Psoas muscle (tissue), 8 donors: ENCODE measurements at places on chromosomes 12 and 14.

DNA sequence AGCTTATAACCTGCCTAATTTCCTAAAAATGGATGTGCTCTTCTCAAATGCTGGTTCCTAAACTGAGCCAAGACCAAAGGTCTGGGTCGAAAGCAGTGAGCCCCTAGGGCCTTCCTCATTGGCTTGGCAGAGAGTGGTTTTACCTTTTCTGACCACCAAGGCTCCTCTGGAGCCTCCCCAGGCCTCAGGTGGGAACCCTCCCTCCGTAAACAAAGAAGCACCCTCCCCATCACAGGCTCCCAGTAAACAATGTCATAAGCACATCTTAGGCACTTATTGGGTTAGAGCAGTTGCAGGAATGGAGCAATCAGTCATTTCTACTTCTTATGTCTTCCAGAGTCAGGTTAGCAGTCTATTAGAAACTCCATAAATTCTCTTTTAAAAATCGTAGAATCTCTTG, 6.0 kb downstream of the CHPT1 start:
- H3K27me3 ChIP-seq = no peaks in the 10 kb centered on the region
- no peaks in the 10 kb centered on the region for H3K36me3 ChIP-seq
- no peak overlapping the region for H3K27ac ChIP-seq
- no peak overlapping the region for H3K4me3 ChIP-seq

- no peak overlapping the region for H3K27ac ChIP-seq
- H3K4me1 ChIP-seq = no peaks in the 10 kb centered on the region
- H3K27me3 ChIP-seq = no peaks in the 10 kb centered on the region
- no peaks in the 10 kb centered on the region for H3K36me3 ChIP-seq
- no peak overlapping the region for H3K4me3 ChIP-seq
Observed at GRCh38 chr12:119308708-119309456, 25.6 kb upstream of the CCDC60 start.

- no peak overlapping the region for H3K27ac ChIP-seq
- no peak overlapping the region for H3K4me3 ChIP-seq
- peaks cover 62% of the 10 kb centered on the region for H3K27me3 ChIP-seq
- H3K4me1 ChIP-seq = no peaks in the 10 kb centered on the region
- no peaks in the 10 kb centered on the region for H3K36me3 ChIP-seq
Observed at GRCh38 chr14:104121142-104121541, 17.2 kb upstream of the KIF26A start.

- no peaks in the 10 kb centered on the region for H3K36me3 ChIP-seq
- H3K27ac ChIP-seq = no peak overlapping the region
- H3K4me1 ChIP-seq = no peaks in the 10 kb centered on the region
- no peaks in the 10 kb centered on the region for H3K27me3 ChIP-seq
- no peak for DNase-seq
Observed at GRCh38 chr12:124661341-124661740, 93.9 kb upstream of the NCOR2 start.

DNA sequence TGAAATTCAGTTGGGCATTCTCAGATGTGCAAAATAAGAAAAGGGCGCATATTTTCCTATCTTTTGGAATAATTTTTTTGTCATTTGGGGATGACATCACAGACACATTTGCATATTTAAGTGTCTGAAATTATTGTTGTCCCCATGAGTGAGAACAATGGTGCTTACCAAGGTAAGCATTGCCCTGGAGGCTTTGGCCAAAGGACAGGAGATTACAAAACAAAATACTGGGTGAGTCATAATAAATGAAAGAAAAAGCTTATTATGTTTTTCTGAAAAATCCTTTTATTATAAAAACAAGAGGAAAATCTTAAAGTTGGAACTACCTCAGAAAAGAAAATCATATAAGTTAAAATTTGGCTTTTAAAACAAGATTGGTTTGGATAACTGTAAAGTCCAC, 254.9 kb downstream of the BTG1 start:
- no peaks in the 10 kb centered on the region for H3K4me1 ChIP-seq
- no peaks in the 10 kb centered on the region for H3K27me3 ChIP-seq
- H3K36me3 ChIP-seq = no peaks in the 10 kb centered on the region
- H3K27ac ChIP-seq = no peak overlapping the region
- DNase-seq = no peak

DNA sequence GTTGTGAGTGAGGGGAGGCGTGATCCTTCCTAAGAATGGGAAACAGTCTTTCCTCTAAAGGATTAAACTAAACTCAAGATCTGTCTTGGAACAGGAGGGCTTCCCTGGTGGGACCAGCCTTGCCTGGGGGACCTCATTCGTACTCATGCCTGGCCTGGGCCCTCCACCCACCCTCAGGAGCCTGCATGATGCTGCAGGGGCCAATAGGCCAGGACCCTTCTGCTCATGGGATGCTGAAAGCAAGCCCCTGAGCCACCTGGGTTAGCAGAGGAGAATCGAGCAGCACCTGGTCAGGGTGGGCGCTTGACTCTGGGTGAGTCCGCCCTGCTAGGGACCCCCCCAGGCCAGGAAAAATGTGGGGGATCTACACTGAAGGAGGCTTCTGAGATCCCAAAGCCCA, 48.3 kb upstream of the FAM181A start:
- no peaks in the 10 kb centered on the region for H3K4me1 ChIP-seq
- no peak for DNase-seq
- H3K27me3 ChIP-seq = peaks cover 4% of the 10 kb centered on the region
- H3K27ac ChIP-seq = no peak overlapping the region

GRCh38 chr12:89366676-89367364, 14.5 kb upstream of the DUSP6 start:
- H3K36me3 ChIP-seq = no peaks in the 10 kb centered on the region
- DNase-seq = no peak
- no peak overlapping the region for H3K27ac ChIP-seq
- H3K4me1 ChIP-seq = peaks cover 4% of the 10 kb centered on the region

GRCh38 chr14:33992274-33993007, 41.6 kb upstream of the EGLN3 start:
- no peak overlapping the region for H3K27ac ChIP-seq
- no peak for DNase-seq
- no peaks in the 10 kb centered on the region for H3K36me3 ChIP-seq
- H3K27me3 ChIP-seq = no peaks in the 10 kb centered on the region
- peaks cover 7% of the 10 kb centered on the region for H3K4me1 ChIP-seq

GRCh38 chr12:119989731-119990381, 820 bp downstream of the BICDL1 start:
- no peak overlapping the region for H3K27ac ChIP-seq
- DNase-seq = peak; percentile 85
- peak overlapping the region; percentile 51 for H3K4me3 ChIP-seq
- peaks cover 5% of the 10 kb centered on the region for H3K27me3 ChIP-seq

GRCh38 chr12:54377797-54378515, 6.6 kb downstream of the ZNF385A start:
- H3K27me3 ChIP-seq = no peaks in the 10 kb centered on the region
- no peak for DNase-seq
- peak overlapping the region; percentile 63 for H3K4me3 ChIP-seq

DNA sequence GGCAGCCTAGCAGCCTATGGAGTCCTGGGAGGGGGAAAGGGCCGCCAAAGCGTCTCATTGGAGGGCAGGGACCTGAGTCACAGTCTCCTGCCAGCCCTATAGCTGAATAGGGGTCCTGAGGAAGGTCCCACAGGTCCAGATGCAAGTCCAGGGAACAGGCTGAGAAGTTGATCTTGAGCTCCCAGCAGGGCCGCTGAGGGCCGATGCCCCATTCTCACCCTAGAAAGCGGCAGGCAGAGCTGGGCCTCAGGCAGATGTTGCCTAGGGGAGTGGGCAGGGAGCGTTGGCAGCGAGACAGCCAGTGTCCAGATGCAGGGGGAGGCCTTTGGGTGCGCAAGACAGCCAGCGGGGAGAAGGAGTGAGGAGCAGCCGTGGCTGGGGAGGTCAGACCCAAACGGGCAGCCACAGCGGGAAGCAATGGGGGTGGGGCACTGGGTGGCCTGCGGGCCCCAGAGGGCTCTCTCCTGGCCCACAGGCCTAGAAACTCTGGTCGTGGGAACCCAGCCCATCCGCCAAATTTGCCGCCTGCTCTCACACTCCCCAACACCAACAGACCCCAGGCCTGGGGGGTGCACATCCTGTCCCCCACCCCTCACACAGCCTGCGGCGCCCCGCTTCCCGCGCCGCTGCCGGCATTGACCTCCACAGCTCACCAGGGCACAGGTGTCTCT, 1.1 kb downstream of the HDAC7 start:
- H3K36me3 ChIP-seq = no peaks in the 10 kb centered on the region
- peak overlapping the region; percentile 91 for H3K27ac ChIP-seq
- no peaks in the 10 kb centered on the region for H3K27me3 ChIP-seq
- peak overlapping the region; percentile 80 for H3K4me3 ChIP-seq

DNA sequence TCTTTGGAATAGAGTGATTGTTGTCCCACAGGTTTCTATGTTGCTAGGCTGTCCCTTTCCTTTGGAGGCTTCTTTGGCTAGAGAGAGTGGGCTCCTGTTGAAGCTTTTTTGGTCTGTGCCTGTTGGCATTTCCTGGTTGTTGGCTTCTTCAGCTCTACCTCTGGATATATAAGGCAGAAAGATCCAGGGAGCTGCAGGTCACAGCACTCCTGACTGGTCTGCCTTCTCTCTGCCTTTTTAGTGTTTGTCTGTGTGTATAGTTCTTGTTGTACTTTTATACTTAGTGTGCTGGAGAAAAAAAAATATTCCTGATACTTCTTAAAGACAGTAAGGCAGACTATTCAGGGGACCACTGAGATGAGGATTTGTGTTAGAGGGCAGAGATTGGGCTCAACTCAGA, 202.7 kb downstream of the FBXL14 start:
- H3K27me3 ChIP-seq = no peaks in the 10 kb centered on the region
- H3K27ac ChIP-seq = no peak overlapping the region
- H3K36me3 ChIP-seq = no peaks in the 10 kb centered on the region
- no peak for DNase-seq
- H3K4me3 ChIP-seq = no peak overlapping the region

DNA sequence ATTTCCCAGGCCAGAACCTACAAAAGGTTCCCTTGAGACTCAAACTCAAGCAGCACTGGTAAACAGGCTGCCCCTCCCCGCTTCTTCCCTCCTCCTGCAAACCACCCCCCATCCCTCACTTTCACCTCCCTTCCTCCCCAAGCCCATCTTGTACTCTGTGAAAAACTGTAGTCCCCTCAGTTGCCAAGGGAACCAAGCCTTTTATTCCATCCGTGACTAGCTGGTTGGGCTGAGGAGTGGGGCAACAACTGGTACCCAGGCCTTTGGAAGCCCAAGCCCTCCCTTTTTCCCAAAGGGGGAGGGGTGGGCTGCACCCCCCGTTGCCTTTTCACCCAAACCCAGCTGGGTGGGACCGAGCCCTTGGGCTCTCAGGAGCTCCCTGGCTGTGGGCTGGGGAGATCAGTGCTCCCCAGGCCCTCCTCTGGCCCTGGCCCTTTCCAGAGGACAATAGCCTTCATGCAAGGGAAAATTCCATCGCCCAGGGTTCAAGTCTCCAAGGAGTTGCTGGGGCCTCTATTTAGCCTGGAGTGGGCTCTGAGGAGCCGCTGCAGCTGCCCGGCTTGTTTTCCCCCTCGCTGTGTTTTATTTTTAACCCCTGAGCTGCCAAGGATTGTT, 61.9 kb downstream of the ZFP36L1 start:
- H3K4me1 ChIP-seq = no peaks in the 10 kb centered on the region
- no peak overlapping the region for H3K4me3 ChIP-seq
- H3K36me3 ChIP-seq = no peaks in the 10 kb centered on the region
- H3K27ac ChIP-seq = no peak overlapping the region
- H3K27me3 ChIP-seq = no peaks in the 10 kb centered on the region

GRCh38 chr12:53757101-53757770, 5.5 kb upstream of the CISTR start:
- peak; percentile 89 for DNase-seq
- H3K4me3 ChIP-seq = peak overlapping the region; percentile 4
- no peaks in the 10 kb centered on the region for H3K4me1 ChIP-seq

DNA sequence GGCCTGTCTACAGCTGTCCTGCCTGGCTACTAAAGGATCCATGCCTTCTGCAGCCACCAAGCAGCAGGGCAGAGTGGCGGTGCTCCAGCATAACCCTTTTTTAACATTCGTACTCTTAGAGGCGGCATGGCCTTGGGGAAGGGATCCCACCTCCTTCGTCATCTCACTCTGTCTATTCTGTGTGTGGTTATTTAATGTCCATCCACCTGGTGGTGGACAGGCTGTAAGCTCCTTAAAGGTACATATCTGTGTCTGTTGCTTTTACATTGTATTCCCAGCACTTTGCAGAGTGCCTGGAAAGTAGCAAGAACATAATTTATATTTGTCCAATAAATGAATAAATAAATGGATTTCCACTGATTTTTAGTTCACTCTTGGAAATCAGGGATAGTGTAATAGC, 15.7 kb upstream of the ACOT1 start:
- no peak for DNase-seq
- H3K4me3 ChIP-seq = no peak overlapping the region
- no peaks in the 10 kb centered on the region for H3K36me3 ChIP-seq
- H3K27me3 ChIP-seq = no peaks in the 10 kb centered on the region
- H3K27ac ChIP-seq = no peak overlapping the region

DNA sequence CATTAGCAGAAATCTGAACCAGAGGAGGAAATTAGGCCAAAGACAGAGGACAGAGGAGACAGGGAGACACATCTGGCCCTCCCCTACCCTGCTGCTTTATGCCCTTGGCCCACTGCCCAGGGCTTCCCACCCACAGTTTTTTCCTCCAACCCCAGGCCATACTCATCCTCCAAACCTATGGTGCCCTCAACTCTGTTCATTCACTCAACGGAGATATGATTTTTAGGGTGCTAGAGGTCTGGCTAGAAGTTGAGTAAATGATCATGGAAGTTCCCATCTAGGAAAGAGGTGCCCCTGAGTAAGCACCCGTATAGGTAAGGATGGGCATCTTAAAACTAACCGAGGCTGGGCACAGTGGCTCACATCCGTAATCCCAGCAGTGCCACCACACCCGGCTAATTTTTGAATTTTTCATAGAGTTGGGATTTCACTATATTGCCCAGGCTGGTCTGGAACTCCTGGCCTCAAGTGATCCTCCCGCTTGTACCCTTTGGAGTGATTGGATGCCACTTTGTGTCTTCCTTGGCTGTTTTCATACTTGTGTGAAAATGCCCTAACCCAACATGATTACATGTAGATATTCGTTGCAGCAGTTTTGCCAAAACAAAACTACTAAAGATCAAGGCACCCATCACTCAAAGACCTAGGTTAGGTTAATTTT, 4.4 kb downstream of the KRT18 start:
- no peaks in the 10 kb centered on the region for H3K27me3 ChIP-seq
- H3K4me1 ChIP-seq = no peaks in the 10 kb centered on the region
- H3K4me3 ChIP-seq = no peak overlapping the region
- no peak overlapping the region for H3K27ac ChIP-seq
- H3K36me3 ChIP-seq = no peaks in the 10 kb centered on the region

DNA sequence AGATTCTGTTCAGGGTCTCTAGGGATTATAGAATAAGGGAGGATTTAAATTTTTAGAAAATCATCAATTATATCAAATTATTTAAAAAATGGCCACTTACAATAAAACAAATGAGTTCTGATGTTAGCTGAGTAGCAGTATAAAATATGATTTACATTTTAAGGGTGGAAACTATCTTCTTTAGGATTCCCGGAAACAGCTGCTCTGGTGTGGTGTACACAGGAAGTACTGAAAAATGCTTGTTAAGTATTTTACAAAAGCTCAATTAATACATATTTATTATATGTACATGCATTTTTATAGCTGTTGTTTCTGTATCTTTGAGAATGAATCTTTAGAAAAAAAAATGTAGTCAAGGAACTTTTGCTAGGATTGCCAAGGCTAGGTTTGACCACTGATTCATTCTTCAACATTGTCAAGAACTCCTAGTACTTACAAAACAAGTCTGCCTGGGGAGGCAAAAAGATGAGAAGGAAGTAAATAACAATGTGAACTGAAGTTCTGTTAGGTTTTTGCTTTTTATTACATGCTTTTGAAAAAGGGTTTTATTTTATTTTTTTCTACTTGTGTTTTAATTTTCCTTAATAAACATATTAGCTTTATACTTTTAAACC, 48.0 kb downstream of the ARF6 start:
- DNase-seq = no peak
- no peaks in the 10 kb centered on the region for H3K36me3 ChIP-seq
- H3K27ac ChIP-seq = no peak overlapping the region
- H3K4me3 ChIP-seq = no peak overlapping the region
- H3K4me1 ChIP-seq = no peaks in the 10 kb centered on the region
- H3K27me3 ChIP-seq = no peaks in the 10 kb centered on the region
